ENCODE measurements at places on chromosomes 3 and 15.

DNA sequence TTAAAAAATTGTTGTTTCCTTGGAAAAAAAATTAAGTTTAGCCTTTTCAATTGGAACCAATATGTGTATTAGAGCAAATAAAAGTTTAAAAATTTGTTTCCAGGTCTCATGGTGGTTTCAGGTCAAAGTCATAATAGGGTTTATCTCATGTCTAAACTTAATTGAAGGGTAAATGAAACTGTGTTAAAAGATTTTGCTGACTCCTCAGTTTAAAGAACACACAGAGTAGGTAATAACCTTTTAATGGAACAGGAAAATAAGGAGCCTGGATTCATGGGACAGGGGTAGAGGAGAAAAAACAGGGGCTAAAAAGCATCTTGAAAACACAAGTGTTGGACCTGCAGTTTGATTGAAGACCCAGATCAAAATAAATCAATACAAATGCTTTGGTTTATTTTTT lies 190.6 kb downstream of the MFSD1 start:
- no peak for DNase-seq

- DNase-seq, result no peak
Measured at GRCh38 chr15:33616475-33616874, 305.7 kb downstream of the RYR3 start.

DNA sequence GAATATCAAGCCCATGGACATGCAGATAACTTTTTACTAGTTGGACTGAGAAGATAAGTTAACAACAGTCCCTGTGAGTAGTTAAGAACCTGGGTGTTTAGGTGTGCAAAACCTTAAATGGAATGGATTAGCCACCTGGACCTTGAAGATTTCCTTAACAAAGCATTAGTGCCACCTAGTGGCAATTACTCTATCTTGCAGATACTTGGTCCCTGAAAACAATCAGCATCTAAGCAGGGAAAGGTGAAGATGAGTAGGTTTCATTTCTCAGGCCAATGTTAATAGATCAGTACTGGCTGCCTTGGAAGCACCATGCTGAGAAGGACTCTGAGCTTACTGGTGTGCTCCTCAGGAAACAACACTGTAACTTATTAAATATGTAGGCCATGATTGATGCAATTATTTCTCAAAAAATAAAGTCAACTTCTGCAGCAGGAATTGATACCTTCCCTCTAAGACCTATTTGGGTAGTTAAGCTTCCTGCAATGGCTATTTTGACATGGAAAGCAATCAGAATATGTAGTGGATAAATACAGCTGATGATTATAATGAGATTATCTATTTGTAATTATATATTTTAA lies 329.4 kb downstream of the TBC1D5 start:
- peak; percentile 29 for DNase-seq

GRCh38 chr3:48696156-48696555 lies 10.4 kb upstream of the NCKIPSD start:
- no peak for DNase-seq

GRCh38 chr3:47424434-47425382 lies 43.9 kb downstream of the PTPN23 start:
- DNase-seq, result no peak

DNA sequence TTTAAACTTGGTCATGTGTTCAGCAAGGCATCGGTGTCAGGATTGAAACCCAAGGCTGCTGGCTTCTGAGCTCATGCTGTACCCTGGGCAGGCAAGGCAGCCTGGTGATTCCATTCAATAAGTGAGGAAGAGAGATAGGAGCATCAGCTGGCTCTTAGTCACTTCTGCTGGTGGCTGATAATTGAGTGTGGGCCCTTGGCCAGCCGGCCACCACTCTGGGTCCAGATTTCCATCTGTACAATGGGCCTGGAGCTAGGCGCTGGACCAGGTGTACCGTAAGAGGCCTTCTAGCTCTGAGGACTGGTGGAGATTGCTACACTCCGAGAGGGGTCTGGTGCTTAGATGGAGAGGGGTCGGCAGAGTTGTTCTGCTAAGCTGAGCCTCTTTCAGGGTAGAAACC lies 4.3 kb downstream of the CD276 start:
- DNase-seq, result peak; percentile 27

DNA sequence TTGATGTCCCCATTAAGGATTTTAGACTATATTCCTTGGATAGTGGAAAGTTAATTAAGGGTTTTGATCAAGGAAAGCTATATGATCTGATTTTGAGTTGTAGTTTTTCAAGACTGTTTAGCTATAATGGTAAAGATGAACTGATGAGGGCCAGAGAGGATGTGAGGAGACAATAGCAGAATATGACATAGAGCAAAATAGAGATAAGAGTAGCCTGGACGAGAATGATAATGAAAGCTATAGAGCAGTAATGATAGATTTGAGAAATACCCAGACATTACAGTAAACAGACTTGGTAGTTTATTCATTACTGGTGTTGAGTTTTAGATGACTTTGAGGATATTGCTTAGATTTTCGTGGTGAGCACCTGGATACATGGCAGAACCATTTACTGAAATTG lies 3.8 kb downstream of the SUCNR1 start:
- DNase-seq, result no peak

DNA sequence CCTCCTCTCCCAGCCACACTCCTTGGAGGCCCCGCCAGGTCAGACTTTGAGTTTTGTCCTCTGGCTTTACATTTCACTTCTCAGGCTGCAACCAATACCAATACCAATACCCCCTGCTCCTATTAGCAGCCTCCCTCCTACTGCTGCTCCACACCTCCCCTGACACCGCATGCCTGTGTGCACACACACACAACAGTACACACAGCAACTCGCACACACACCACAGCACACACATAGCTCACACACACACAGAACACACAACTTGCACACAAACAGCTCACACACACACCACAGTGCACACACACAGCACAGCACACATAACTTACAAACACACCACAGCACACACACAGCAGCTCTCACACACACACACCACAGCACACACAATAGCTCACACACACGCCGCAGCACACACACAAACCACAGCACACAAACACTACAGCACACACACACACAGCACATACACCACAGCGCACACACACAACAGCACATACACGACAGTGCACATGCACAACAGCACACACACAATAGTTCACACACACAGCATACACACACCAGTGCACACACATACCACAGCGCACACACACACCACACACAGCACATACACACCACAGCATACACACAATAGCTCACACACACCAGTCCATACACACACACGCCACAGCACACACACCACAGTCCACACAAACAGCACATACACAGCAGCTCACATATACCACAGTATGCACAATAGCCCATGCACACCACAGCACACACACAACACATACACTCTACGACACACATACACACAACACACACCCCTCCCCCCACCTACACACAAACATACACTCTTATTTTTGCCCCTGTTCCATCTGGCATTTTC lies 204.7 kb downstream of the UACA start:
- no peak for DNase-seq

DNA sequence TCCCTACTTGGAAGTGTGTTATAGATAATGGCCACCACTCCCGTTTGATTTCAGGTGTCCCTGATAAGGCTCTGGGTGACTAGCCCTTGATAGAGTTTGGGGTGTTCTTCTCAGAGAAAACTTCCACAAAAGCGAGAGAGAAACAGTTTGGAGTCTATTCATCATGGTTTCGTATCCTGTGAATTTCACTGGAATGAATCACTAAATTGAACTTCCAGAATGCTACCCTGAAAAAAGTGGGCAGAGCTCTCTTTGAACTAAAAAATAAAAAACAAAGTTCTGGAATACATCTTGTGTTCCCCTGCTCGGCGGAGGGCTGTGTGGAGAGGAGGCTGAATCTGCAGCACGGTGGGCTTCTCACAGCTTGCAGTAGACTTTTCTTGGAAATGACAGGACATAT lies 52.8 kb upstream of the FAM98B start:
- no peak for DNase-seq

GRCh38 chr15:75022783-75023180 lies 608 bp upstream of the PPCDC start:
- no peak for DNase-seq

GRCh38 chr3:154120961-154121700 lies at the start of gene ARHGEF26:
Gene ARHGEF26 (plus strand): TSS chr3:154121390. CDS start chr3:154121993, 603 bp downstream.
- peak; percentile 96 for DNase-seq

DNA sequence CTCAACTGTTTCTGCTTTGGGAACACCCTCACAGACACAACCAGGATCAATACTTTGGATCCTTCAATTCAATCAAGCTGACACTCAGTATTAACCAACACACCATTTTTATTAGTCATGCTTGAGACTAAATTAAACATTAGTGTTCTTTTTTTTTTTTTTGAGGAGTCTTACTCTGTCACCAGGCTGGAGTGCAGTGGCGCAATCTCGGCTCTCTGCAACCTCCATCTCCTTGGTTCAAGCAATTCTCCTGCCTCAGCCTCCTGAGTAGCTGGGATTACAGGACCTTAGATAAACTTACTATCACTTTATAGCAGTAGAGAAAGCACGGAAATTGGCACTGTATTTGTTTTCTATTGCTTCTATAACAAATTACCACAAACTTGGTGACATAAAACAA lies 2.0 kb upstream of the RAB11A start:
- no peak for DNase-seq

- peak; percentile 16 for DNase-seq
Measured at GRCh38 chr3:99999536-99999935, 114.8 kb downstream of the FILIP1L start.

- DNase-seq, result peak; percentile 13
Measured at GRCh38 chr3:155572085-155572484, 172.8 kb downstream of the PLCH1 start.

DNA sequence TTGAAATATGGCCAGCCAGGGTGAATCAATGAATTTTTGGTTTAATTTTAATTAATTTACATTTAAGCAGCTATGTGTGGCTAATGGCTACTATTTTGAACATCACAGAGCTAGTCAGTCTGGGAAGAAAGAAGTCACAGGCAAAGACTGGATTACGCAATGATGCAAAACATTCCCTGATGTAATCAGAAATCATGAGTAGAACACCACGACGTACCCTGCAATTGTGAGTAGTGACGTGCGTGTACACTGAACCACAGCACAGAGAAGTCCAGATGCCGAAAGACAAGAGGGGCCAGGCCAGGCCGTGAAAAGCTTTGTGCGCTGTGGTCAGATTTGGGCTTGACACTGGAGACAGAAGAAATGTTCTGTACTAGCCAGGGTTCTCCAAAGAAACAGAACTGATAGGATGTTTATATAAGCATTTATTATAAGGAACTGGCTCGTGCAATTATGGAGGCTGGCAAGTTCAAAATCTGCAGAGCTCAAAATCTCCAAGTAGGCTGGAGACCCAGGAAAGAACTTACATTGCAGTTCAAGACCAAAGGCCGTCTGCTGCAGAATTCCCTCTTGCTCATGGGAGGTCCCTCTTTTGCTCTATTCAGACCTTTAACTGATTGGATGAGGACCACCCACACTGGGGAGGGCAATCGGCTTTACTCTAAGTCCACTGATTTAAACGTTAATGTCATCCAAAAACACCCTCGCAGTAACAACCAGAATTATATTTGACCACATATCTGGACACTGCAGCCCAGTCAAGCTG lies 44.6 kb downstream of the SH3BP5 start:
- DNase-seq, result peak; percentile 66

GRCh38 chr15:70185251-70185711 lies 87.6 kb upstream of the TLE3 start:
- no peak for DNase-seq

DNA sequence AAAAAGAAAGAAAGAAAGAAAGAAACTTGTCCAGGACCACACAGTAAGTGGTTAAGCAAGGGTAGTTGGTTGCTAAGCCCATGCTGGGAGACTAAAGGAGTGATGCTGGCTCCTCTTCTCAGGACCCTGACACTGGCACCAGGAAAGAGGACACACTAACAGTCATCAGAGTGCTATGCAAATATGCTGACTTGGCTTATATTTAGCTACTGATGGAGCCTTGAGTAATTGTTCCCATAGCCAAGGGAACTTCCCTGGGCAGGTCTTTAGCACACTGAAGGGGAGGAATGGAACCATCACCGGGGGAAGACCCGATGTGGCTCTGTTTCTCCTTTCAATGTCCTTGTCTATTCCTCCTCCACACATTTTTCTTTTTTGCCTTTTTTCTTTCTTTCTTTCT lies 6.2 kb downstream of the TMEM40 start:
- DNase-seq, result no peak

DNA sequence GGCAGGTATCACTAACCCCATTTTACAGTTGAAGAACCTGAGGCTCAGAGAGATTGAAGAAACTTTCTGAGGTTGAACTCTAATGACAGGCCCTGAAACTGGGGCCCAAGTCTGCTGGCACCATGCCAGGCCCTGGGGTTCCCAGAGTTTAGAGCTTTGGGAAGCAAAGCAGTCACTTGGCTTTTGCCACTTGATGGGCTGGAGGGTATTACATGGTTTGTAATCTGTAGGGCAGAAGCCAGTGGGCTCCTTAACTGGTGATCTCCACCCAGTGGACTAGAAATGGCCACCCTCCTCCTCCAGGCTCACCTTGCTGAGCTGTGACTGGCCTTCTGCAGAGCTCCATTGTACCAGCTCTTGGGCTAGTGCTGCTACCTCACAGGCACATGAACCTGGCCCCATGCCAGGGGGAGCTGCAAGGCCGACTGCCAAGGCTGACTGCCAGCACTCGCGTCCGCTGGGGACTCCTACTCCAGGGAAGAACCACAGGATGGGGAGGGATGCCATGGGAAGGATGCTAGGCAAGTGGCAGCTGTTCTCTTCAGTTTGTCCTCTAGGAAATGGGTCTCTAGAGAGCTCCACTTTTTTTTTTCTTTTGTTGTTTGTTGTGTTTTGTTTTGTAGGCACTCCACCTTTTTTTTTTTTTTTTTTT lies 104.8 kb downstream of the ETFA start:
- DNase-seq, result no peak

DNA sequence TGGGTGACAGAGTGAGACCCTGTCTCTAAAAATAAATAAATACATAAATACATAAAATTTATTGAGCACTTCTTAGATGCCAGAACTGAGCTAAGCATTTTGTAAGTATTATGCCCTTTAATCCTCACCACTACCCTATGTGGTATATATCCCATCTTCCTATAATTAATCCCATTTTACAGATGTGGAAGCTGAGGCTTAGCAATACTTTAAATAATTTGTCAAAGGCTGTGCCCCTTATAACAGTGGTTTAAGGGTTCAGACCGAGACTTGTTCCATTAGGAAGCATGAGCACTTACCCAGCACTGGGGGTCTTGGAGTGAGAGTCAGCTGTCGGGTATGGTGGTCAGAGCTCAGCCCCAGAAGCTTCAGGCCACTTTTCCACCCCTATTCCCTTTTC lies 7.5 kb upstream of the CHST14 start:
- no peak for DNase-seq

DNA sequence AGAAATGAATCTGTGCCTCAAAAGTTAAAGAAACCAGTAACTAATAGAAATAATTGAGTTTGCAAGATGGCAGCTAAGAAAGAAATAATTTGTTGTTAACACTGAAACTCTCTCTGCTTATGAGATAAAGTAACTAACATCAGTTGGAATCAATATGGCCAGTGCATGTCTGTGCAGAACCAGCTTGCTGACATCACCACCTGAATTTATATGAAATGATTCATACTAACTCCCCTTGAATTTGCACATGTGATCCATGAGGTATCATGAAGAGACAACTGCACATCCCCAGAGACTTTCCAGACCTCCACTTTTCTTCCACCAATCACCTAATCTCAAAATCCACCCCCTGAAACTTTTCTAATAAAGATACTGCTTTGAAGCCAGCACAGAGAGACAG lies 10.3 kb upstream of the SLC25A38 start:
- no peak for DNase-seq

GRCh38 chr3:161386991-161387770 lies 15.9 kb upstream of the SPTSSB start:
- DNase-seq, result no peak

All from AG08396 (cell line).